GM04503 (cell line): ENCODE measurements at places on chromosomes 11 and 22.

DNA sequence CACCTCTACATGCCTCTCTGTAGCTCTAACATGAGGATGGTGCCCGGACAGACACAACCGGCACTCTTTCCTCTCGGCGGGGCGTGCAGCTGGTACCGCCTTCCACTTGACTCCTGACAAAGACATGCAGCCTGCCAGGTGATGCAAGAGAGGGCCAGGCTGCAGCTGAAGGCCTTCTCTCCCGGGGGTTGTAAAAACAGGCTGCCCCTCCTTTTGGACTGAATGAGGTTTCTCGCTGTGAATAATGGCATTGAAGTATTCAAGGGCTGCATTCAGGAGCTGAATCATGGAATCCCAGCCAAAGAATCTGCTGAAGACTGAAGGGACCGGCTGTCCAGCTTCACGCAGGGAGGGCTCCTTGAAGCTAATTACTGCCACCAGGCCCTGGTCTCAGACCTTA is 110.9 kb downstream of the GALNT18 start:
- no peak for DNase-seq

GRCh38 chr11:78044706-78045105 is 19.0 kb upstream of the THRSP start:
- no peak for DNase-seq

DNA sequence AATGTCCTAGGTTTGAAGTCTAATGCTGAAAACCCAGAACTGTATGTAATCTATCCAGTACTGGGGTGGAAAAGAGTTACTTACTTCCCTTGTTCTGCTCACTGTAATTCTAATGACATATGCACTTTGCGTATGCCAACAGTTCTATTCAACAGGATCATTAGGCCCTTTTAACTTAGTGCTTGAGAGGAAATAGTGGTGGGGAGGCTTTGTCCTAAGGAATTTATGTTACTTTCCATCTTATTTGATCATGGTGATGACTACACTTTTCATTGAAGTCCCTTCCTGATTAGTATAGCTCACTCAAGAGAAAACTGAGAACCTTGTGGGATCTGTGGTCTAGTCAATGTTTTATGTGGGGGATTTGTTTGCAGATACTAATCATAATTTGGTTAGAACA is 348.2 kb downstream of the GUCY1A2 start:
- DNase-seq, result no peak

GRCh38 chr11:123516238-123516637 is 86.2 kb downstream of the GRAMD1B start:
- no peak for DNase-seq

- DNase-seq, result no peak
Observed at GRCh38 chr11:46315033-46315738, 32.1 kb upstream of the DGKZ start.

DNA sequence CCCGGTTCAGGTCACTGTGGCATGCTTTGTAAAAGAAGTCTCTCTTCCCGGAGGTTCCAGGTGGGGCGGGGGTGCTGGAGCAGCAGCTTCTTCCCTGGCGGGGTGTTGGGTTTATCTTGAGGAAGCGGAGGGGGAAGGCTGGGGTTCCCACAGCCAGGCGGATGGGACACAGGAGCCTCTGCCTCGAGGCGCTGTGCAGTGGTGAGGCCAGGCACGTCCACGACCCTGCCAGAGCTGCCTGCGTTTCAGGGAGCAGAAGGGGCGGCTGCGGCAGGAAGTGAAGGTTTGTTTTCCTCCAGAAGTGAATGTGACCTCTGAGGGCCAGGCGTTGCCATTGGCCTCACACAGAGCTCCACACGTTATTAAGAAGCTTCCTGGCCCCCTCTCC is 20.1 kb upstream of the ADORA2A start:
- no peak for DNase-seq

- no peak for DNase-seq
Observed at GRCh38 chr11:29271616-29272015, 745.2 kb downstream of the KCNA4 start.

GRCh38 chr11:85874265-85874664 is 19.1 kb downstream of the CCDC83 start:
- DNase-seq, result no peak

DNA sequence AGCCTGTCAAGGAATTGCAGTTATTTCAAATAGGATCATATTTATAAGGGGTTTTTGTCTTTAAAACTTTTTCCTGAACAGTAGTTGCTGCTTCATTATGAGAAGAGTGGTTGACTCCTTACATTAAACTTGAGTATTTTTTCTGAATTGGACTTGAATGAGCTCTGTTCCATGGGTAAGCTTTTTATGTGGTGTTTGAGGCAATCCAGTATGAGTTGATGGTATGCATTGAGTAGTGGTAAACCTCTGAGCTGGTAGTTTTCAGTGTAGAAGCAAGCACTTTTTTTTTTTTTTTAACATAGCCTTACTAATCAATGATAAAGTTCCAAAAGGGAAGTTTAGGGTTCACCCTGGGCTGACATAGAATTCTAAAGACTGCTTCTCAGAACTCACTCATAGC is 3.4 kb downstream of the KMT2A start:
- no peak for DNase-seq

- no peak for DNase-seq
Observed at GRCh38 chr11:23227078-23227445, 366.8 kb upstream of the CCDC179 start.

GRCh38 chr11:77206264-77207018 is 78.4 kb downstream of the MYO7A start:
- DNase-seq, result no peak

- DNase-seq, result no peak
Observed at GRCh38 chr11:16678466-16679116, 59.9 kb upstream of the C11orf58 start.

DNA sequence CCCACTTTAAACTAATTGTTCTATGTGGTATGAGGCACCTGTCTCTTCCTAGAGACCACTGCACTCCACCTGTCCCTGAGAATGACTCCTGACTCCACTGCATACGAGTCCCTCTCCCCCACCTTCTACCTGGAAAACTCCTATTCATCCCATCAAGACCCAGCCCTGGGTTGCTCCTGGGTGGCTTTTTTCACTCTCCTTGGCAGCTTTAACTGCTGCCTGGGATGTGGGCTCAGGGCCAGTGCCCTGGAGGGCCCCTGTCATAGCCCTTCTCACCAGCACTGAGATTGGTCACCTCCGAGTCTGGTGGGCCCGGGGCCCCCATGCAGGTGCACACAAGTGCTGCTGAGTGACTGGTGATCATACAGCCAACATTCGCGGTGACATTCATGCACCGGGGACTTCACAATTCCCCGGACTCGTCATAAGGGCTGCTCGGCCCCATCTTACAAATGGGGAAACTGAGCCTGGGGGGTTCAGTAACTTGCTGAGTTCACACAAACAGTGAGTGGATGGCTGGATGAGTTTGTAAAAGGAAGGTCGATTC is 25.9 kb upstream of the TOLLIP start:
- DNase-seq, result no peak

DNA sequence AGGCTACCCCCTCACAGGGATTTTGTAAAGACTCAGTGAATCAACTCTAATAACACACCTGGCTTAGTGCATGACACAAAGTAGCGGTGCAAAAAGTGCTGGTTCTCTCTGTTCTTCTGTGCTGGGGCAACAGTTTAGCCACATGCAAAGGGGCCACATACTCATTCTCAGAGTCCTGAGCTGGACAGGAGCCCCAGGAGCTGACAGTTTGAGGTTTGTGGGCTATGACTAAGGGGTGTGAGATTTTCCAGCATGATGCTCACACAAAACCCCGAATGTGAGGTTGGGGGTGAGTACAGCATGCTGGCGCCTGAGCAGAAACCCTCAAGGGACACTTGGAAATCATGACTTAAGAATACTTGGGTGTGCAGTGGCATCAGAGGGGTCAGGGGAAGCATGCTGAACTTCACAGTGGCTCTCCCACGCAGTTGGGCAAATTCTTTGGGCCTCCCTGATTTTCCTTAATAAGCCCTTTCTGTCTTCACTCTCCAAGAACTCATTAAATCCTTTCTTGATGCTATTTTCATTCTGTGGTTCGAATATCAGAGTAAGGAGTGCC is 31.0 kb downstream of the TMPRSS5 start:
- DNase-seq, result peak; percentile 92

DNA sequence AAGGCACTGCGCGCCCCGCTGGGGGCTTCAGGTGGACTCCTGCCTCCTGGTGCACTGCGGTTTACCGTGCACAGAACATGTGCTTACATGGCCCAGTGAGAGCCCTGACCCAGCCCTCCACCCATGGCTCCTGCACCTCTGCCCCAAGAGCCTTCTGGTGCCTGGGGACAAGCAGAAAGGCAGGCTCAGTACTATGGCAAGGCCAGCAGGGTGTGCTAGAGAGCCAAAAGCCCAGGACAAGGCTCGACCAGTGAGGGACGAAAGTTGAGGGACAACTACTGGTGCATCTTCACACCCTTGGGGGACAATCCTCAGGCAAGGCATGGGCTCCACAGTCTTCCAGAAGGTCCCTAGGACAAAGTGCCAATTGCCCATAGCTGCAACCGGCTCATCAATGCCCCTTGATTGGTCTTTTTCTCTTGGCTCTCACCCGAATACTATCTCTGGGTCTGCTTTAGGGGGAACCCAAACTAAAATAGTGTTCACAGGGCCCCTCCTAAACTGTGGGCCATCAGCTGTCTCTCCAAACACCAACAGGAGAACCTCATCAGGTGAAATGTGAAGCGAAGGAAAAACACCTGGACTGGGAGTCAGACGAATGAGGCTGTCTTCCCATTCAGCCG is 13.5 kb downstream of the PGA5 start:
- peak; percentile 5 for DNase-seq

GRCh38 chr11:109819410-109819809 is 273.8 kb upstream of the ZC3H12C start:
- DNase-seq, result no peak

GRCh38 chr11:93537767-93538261 is 5.4 kb downstream of the SMCO4 start:
- no peak for DNase-seq

GRCh38 chr11:20042045-20042639 is 118.1 kb downstream of the DBX1 start:
- no peak for DNase-seq

- no peak for DNase-seq
Observed at GRCh38 chr11:69816671-69817070, 2.5 kb downstream of the FGF3 start.

GRCh38 chr11:75223954-75224643 is 16.5 kb upstream of the TPBGL start:
- no peak for DNase-seq

DNA sequence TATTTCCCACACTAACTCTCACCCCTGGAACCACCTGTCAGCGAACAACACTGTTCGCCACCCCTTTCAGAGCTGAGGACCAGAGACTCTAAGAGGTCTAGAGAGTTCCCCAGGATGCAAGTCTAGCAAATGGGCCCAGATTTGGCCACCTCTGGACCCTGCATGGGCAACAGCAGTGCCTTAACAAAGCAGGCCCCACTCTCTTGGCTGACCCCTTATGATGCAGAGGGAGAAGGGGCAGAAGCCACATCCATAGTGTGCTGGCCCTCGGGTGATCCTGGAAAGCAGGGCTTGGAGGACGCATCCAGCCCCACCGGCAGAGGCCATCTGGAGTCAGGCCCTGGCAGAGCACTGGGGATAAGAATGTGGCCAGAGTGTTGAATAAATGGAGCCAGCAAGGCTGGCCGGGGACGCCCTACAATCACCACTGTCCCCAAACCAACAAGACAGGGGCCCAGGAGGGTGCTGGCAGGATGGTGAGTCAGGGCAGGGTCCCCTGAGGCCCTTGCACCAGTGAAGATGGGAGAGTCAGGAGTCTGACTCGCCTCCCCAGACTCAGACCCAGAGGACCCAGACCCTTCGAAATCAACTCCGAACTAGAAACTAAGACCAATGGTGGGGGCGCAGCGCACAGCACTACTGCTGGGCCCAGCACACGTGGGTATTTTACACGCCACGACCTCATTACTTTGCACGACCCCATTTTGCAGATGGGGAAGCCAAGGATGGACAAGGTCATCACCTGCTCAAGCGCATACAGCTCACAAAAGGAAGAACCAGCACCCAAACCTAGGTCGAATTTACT is 6.5 kb downstream of the CSNK1E start:
- no peak for DNase-seq

GRCh38 chr11:17005646-17006045 is 8.6 kb downstream of the PLEKHA7 start:
- DNase-seq, result no peak

- no peak for DNase-seq
Observed at GRCh38 chr11:94954753-94955152, 18.6 kb downstream of the CWC15 start.

DNA sequence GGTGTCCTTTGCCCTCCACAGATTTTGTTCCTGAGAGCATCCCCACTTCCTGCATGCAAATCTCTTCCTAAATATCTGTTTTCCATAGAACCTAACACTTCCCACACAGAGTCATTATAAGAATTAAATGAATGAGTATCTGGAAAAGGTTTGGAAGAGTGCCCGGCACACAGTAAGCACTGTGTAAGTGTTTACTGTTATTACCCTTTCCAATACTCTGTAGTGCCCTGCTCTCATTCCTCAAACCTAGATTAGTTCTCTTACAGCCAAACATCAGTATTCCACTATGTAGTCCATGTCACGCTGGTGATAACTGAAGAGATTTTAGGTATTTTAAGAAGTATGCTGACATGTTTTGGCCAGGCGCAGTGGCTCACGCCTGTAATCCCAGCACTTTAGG is 57.3 kb upstream of the PHF21A start:
- DNase-seq, result no peak

DNA sequence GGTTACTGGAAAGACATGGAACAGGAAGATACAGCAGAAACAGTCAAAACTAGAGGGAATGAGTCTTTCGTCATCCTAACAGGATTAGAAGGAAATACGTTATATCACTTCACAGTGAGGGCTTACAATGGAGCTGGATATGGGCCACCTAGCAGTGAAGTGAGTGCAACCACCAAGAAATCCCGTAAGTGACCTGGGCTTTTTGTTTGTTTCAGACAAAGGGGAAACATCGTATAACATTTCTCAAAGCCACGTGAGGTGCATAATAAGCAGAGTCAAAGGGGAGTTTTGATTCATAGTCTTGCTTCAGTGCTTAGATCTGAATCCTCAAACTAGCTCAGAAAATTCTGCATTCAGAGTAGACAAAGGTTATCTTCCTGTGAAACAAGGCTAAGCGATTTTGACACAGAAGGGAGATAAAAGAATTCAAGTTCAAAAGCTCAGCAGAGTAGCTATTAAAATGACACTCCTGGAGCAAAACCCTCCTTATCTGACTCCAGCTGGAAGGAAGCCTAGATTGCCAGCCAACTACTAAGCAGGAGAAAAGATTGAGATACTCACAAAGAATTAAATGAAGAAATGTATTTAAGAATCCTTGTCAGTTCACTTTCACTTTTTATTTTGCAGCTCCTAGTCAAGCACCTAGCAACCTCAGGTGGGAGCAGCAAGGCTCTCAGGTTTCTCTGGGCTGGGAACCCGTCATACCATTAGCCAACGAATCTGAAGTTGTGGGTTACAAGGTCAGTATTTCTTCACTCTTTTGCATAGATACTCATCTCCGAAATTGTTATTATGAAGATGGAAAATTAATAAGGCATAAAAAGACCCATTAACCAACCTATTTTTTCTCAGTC is 346.4 kb upstream of the ARHGAP42 start:
- DNase-seq, result no peak

- DNase-seq, result no peak
Observed at GRCh38 chr22:46681010-46681409, 57.0 kb downstream of the CERK start.
